ENCODE measurements at places on chromosomes 13 and 19.

DNA sequence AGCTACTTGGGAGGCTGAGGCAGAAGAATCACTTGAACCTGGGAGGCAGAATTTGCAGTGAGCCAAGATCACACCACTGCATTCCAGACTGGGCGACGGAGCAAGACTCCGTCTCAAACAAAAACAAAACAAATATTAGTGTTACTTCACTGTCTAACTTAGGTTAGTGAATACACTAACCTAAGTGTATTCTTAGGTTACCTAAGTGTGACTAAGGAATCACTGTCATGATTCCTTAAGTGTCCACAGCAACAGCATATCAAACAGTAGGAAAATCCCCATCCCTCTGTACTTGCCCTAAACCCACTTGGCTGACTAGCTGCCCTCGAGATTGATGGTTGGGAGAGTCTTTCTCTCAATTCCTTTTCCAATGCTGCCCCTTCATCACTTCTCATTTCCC is 11.8 kb upstream of the LRCH1 start:
- no peak for DNase-seq

DNA sequence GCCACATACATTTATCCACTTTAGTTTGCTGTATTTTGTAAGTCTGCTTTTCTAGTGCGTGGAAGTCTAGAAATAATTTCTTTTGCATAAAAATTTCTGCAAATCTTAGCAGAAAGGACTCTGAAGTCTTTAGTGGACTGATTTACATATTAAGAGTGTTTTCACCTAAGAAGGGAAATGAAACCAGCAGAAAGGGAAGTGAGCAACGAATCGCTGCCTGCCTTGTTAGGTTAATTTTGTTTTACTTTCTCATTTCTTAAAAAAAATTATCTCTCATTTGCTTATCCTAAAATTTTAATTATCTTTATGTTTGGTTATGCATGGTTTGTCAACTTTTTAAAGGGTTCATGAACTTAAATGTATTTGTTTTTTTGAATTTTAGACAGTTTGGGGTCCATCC is 767 bp upstream of the GPR18 start:
- peak; percentile 47 for DNase-seq

DNA sequence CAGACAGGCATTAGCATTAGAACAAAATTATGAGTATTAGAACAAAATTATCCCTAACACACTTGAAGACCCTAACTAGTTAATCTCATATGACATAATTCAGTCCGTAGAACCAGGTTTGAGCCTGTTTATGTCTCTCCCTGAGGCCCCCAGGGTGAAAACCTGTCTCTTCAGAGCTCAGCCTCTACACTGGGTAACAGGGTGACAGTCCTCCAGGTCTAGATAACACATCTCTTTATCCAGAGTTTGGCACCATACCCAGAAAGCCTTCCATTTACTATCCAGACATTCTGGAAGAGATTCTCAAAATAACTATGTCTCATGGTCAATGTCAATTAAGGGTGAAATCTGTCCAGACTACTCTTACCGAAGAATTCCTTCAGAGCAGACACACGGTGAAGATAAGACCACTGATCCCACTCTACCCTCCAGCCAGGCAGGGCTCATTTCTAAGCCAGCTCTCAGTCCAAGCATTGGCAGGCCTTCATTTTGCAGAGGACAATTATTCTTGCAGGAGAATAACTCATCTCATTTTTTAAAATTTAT is 1195.3 kb downstream of the EFNB2 start:
- DNase-seq, result no peak

DNA sequence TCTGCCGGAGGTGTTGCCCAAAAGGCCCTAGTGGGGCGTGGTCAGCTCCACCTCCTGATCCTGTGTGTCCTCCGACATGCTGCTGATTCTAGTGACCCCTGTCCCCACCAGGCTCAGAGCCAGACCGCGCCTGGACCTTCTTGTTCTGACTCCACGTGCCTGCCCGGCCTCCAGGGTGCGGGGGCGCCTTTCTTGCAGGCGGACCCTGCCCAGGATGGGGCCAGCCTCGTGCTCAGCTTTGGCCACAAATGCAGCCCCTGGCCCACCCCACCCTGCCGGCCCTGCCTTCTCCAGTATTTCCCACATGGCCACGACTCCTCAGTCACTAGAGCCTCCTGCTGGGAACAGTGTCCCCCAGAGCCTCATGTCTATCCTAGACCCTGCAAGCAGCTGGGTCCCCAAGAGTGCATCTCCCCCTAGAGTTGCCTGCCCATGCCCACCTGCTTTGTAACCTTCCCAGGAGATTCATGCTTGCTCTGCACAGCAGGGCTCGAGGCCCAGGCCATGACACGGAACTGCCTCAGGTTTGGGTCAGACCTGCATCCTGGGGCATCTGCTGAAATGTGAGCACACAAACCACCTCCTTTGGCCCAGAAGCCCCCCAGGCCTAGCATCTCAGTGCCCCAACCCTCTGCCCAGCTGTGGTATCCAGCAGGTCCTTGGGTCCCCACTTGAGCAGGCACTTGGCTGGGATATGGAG is 27.0 kb downstream of the TMEM161A start:
- DNase-seq, result no peak

DNA sequence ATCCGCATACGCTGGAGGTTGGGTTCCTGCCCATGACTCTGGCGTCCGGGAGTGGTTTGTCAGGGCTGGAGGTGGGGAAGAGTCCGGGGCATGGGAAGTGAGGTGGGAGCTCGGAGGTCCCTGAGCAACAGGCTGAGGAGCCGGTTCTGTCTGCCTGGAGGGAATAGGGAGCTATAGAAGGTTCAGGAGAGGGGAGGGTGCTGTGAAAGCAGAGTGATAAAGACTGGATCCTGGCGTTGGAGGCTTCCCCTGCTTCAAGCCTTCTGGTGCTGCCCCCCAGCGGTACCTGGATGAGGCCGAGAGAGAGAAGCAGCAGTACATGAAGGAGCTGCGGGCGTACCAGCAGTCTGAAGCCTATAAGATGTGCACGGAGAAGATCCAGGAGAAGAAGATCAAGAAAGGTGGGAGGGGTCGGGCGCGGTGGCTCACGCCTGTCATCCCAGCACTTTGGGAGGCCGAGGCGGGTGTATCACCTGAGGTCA is 2.6 kb downstream of the HMG20B start:
- no peak for DNase-seq

All from activated CD4-positive, alpha-beta T cell treated with anti-CD3 and anti-CD28 coated beads, Interleukin-2, Interleukin-4, amounts not matched to agents 100 ng/mL and 50 ng/mL, durations not matched to agents 16 hours and 8 hours (primary cell).